ENCODE measurements at places on chromosomes 1 and 21. TPM values are rescaled to one million over a fixed set of nuclear protein-coding genes. Genes with fewer than 3 reads are reported as not detected.

The LCE2A gene
- not detected for total RNA-seq

The PRAMEF7 gene
- not detected for total RNA-seq

The ABCG1 gene
- total RNA-seq = 2.0 TPM

The PADI2 gene
- 3.2 TPM for total RNA-seq

The DMRTA2 gene
- total RNA-seq = not detected

The NMNAT2 gene
- 6.6 TPM for total RNA-seq

The WASF2 gene
- 32.4 TPM for total RNA-seq

The SYNC gene
- 10.0 TPM for total RNA-seq

The SLC5A9 gene
- not detected for total RNA-seq

The WDR4 gene
- total RNA-seq = 35.3 TPM

The PI4KB gene
- 99.5 TPM for total RNA-seq

The KRTAP13-2 gene
- not detected for total RNA-seq

The ROR1 gene
- 22.6 TPM for total RNA-seq

The NCF2 gene
- 31.3 TPM for total RNA-seq

The OR6K3 gene
- total RNA-seq = not detected

The TMEM201 gene
- total RNA-seq = 13.8 TPM

The IL19 gene
- not detected for total RNA-seq

The DIRAS3 gene
- total RNA-seq = not detected

The RAB25 gene
- 18.1 TPM for total RNA-seq

The SFN gene
- 411 TPM for total RNA-seq

All from PC-3 (cell line).